IPS DF 6.9 (cell line): ENCODE measurements at places on chromosomes 13 and 19.

DNA sequence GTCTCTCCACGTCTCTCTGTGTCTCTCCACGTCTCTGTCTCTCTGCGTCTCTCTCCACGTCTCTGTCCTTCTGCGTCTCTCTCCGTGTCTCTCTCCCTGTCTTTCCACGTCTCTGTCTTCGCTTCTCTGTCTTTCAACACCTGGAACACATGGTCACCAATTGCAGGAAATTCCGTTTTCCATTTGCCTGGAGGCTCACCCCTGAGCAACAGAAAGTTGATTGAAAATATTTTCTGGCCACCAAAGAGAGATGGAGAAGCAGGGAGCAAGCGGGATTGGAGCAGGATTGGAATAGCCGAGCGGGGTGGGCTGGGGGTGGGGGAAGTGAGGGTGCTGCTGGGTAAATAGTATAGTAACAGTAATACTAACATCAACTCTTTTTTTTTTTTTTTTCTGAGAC, 1.7 kb downstream of the KANK2 start:
- H3K4me1 ChIP-seq: no peaks in the 10 kb centered on the region; the same call in 1 of the 2 replicates
- no peak overlapping the region for H3K27ac ChIP-seq
- H3K27me3 ChIP-seq: no peaks in the 10 kb centered on the region
- no peak overlapping the region for H3K4me3 ChIP-seq
- H3K36me3 ChIP-seq: peaks cover 17% of the 10 kb centered on the region

DNA sequence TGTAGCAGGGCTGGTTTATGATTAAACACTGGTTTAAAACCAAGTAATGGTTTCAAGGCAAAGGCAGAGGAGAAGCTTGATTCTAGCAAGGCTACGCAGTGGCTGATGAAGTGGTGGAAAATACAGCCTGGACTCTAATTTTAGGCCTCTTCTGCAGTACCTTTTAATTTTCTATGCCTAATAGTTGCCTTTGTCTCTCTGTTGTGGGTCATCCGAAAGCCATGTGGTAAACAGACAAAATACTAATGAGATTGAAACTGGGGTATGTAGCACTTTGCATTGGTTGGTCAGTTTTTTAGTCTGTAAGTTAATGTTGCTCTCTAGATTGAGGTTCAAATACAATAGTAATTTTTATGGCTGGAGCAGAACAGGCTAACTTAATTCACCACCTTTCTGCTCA, 3.3 kb downstream of the LMO7 start:
- no peak overlapping the region for H3K27ac ChIP-seq
- H3K4me1 ChIP-seq: peaks cover 4% of the 10 kb centered on the region
- no peak for DNase-seq
- H3K36me3 ChIP-seq: no peaks in the 10 kb centered on the region
- H3K4me3 ChIP-seq: no peak overlapping the region

DNA sequence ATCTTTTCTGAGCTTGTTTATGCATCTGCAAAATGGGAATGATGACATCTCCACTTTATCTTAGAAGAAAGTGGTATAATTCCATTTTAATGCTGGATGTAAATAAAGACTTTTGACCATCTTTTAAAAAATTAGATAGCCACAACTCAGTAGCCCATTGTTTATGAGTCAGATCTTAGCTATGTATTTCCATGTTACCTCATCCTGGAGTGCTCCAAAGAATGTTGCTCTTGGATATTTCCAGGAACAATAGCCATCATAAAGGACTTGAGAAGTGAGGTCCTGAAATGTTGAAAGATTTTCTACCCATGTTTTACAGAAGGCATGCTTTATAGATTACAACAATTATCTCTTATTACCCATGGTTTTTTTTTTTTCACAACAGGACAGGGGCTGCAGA, 229.3 kb upstream of the EDNRB start:
- no peaks in the 10 kb centered on the region for H3K36me3 ChIP-seq
- no peaks in the 10 kb centered on the region for H3K4me1 ChIP-seq
- DNase-seq: no peak
- no peaks in the 10 kb centered on the region for H3K27me3 ChIP-seq
- H3K27ac ChIP-seq: no peak overlapping the region
- H3K4me3 ChIP-seq: no peak overlapping the region

GRCh38 chr19:15583346-15583745, 31.7 kb upstream of the CYP4F8 start:
- no peaks in the 10 kb centered on the region for H3K27me3 ChIP-seq
- H3K4me3 ChIP-seq: no peak overlapping the region
- H3K4me1 ChIP-seq: no peaks in the 10 kb centered on the region
- no peak overlapping the region for H3K27ac ChIP-seq
- no peaks in the 10 kb centered on the region for H3K36me3 ChIP-seq
- DNase-seq: no peak

GRCh38 chr13:38980750-38981078, 9.9 kb downstream of the STOML3 start:
- no peak for DNase-seq
- no peak overlapping the region for H3K4me3 ChIP-seq
- no peak overlapping the region for H3K27ac ChIP-seq
- peaks cover 2% of the 10 kb centered on the region; the same call in 1 of the 2 replicates for H3K4me1 ChIP-seq

GRCh38 chr13:99737481-99738245, 233.9 kb downstream of the ZIC5 start:
- no peaks in the 10 kb centered on the region for H3K27me3 ChIP-seq
- no peak overlapping the region for H3K4me3 ChIP-seq
- H3K4me1 ChIP-seq: peaks cover 3% of the 10 kb centered on the region

DNA sequence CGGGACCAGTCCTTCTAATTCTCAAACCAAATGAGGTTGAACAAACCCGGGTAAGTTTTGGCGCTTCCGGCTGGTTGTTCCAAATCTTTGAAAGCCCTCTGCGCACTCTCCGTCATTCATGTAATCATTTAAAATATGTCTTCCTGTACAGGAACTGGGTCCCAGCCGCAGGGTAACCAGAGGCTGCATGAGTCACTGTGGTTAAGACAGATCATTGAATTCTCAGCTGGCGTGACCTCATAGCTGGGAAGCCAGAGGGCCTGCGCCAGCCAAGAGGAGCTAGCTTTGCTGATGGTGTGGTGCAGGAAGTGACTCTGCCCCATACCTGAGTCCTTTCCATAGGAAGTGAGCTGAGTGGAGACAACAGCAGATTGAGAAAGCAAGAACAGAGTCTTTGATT, 135.2 kb downstream of the TSHZ3 start:
- no peaks in the 10 kb centered on the region for H3K36me3 ChIP-seq
- H3K27ac ChIP-seq: no peak overlapping the region

- H3K27me3 ChIP-seq: no peaks in the 10 kb centered on the region
- H3K36me3 ChIP-seq: no peaks in the 10 kb centered on the region
- no peak for DNase-seq
- no peaks in the 10 kb centered on the region for H3K4me1 ChIP-seq
These were observed 63.5 kb upstream of the HMGB1 start for GRCh38 chr13:30529085-30529834.

DNA sequence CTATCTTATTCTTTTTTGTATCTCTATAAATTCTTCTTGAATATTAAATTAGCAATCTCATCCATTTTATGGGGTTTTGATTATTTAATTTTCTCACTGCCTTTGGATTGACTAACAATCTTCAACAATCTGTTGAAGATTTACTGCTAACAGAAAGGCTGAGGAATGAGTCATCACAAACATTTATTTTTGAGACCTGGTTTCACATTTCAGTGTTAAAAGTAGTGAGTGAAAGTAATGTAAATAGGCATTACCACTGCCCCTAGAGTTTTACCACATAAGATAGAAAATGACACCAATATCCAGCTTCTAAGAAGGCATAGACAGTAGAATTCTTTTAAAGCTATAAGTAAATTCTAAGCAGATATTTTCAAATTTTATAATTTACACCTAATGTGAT, 472.8 kb downstream of the OLFM4 start:
- H3K4me3 ChIP-seq: no peak overlapping the region
- no peak overlapping the region for H3K27ac ChIP-seq
- H3K4me1 ChIP-seq: no peaks in the 10 kb centered on the region
- no peaks in the 10 kb centered on the region for H3K36me3 ChIP-seq
- no peaks in the 10 kb centered on the region for H3K27me3 ChIP-seq

DNA sequence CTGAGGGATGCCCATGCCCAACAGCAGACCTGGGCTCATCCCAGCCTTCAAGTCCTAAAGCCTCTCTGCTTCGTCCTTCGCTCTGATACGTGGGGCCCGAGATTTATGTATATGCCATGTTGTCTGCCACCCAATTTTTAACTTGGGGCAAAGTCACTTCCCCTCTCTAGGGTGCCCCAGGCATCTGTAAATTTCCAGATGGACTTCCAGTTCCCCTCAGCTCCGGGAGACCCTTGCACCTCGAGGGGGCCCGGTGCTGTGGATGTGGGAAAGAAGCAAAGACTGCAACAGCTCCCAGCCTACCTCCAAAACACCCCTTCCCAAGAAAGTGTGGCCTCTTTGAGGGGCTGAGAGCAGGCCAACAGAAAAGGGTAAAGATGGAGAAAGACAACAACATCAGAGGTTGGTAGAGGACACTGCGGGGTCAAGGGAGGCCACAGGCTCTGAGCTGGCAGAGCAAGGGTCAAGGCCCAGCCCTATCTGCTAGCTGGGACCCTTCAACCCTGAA, 97.4 kb downstream of the STK24 start:
- peaks cover 17% of the 10 kb centered on the region for H3K4me1 ChIP-seq
- DNase-seq: no peak
- no peak overlapping the region for H3K4me3 ChIP-seq
- no peaks in the 10 kb centered on the region for H3K27me3 ChIP-seq

GRCh38 chr13:64723724-64724123, 2506.4 kb downstream of the PCDH9 start:
- peaks cover 2% of the 10 kb centered on the region; the same call in 1 of the 2 replicates for H3K4me1 ChIP-seq
- no peak overlapping the region for H3K27ac ChIP-seq
- no peaks in the 10 kb centered on the region for H3K27me3 ChIP-seq

- no peaks in the 10 kb centered on the region for H3K36me3 ChIP-seq
- H3K4me3 ChIP-seq: peak overlapping the region; percentile 96; the same call in 1 of the 2 replicates
- DNase-seq: no peak
- no peaks in the 10 kb centered on the region for H3K27me3 ChIP-seq
These were observed 512 bp downstream of the CC2D1A start for GRCh38 chr19:13906521-13906904.

GRCh38 chr13:43686557-43686956, 100.2 kb downstream of the ENOX1 start:
- H3K27me3 ChIP-seq: no peaks in the 10 kb centered on the region
- H3K36me3 ChIP-seq: no peaks in the 10 kb centered on the region
- DNase-seq: no peak
- H3K4me1 ChIP-seq: no peaks in the 10 kb centered on the region

GRCh38 chr19:43760941-43761340, 6.2 kb upstream of the SMG9 start:
- H3K27ac ChIP-seq: no peak overlapping the region
- no peaks in the 10 kb centered on the region; the same call in 1 of the 2 replicates for H3K4me1 ChIP-seq
- no peaks in the 10 kb centered on the region for H3K36me3 ChIP-seq
- DNase-seq: no peak
- H3K4me3 ChIP-seq: no peak overlapping the region

DNA sequence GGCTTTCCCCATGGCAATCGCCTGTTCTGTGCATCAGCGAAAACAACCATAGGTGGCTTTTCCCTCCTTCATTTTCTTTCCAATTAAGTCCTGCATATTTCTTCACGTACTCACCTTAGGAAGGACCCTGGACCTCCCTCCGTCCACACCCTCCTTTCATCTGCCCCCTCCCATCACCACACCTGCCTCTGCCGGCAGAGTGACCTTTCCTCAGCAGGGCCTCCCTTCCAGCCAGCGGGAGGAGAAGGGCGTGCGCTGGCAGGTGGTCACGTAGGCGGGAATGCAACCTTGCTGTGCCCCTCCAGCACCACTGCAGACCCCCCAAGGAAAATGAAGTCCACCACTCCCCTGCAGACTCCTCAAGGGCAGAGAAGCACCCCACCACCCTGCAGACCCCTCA, 61.1 kb downstream of the GSX1 start:
- no peaks in the 10 kb centered on the region for H3K27me3 ChIP-seq
- H3K4me3 ChIP-seq: no peak overlapping the region
- DNase-seq: no peak
- peaks cover 2% of the 10 kb centered on the region; the same call in 1 of the 2 replicates for H3K4me1 ChIP-seq
- H3K27ac ChIP-seq: no peak overlapping the region

DNA sequence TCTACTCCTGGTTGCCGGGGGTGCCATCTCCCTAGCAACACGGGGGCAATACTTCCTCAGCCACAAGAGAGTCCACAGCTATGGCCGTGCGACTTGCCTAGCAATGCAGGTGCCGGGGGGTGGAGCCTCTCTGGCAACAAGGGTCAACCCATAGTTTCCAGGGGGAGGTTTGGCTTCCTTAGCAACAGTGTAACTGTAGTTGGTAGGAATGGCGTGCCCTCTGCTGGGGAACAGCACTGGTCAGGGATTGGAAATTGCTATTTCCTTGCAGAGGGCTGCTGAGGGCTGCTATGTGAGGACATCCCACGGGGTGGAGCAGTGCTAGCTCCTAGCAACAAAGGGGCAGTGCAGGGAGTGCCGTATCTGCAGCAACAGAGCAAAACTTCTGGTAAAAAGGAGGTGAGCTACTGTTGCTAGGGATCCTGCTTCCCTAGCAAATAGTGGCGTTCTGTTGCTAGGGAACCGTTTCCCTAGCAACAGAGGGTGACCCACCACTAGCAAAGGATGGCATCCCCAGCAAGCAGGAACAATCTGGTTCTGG, 7.0 kb upstream of the TMC4 start:
- no peak overlapping the region for H3K27ac ChIP-seq
- H3K4me1 ChIP-seq: no peaks in the 10 kb centered on the region
- H3K27me3 ChIP-seq: no peaks in the 10 kb centered on the region
- H3K4me3 ChIP-seq: no peak overlapping the region
- H3K36me3 ChIP-seq: peaks cover 8% of the 10 kb centered on the region; the same call in 1 of the 2 replicates

GRCh38 chr13:96652506-96652905, 341.8 kb downstream of the OXGR1 start:
- no peaks in the 10 kb centered on the region for H3K4me1 ChIP-seq
- DNase-seq: no peak
- H3K27ac ChIP-seq: no peak overlapping the region
- no peaks in the 10 kb centered on the region for H3K27me3 ChIP-seq
- no peak overlapping the region for H3K4me3 ChIP-seq
- no peaks in the 10 kb centered on the region for H3K36me3 ChIP-seq

GRCh38 chr13:93689333-93689732, 462.7 kb downstream of the GPC6 start:
- no peaks in the 10 kb centered on the region for H3K27me3 ChIP-seq
- no peaks in the 10 kb centered on the region for H3K36me3 ChIP-seq
- no peak overlapping the region for H3K4me3 ChIP-seq
- no peaks in the 10 kb centered on the region for H3K4me1 ChIP-seq
- DNase-seq: no peak
- no peak overlapping the region for H3K27ac ChIP-seq

DNA sequence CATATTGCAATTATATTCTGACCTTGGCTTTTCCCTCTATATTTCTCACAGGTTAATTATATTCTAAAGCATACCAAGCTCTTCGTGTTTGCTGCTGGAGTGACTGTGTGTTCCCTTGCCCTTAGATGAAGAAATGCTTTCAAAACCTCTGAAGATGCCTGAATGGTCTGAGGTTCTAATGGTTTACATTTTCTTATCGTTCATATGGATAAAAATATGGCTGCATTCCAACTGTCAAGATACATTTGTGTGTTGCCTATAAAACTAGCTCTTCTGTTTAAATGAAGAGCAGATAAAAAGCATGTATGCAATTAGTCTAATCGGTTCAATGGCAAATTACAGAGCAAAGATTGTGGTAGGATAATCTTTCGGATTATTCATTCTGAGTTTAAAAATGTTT, 68.4 kb upstream of the ANKRD10 start:
- H3K27me3 ChIP-seq: no peaks in the 10 kb centered on the region
- no peak overlapping the region for H3K4me3 ChIP-seq
- H3K36me3 ChIP-seq: no peaks in the 10 kb centered on the region
- H3K27ac ChIP-seq: no peak overlapping the region
- H3K4me1 ChIP-seq: no peaks in the 10 kb centered on the region
- no peak for DNase-seq

GRCh38 chr19:41641879-41642485, 15.1 kb upstream of the CEACAM4 start:
- no peak overlapping the region for H3K4me3 ChIP-seq
- no peak overlapping the region for H3K27ac ChIP-seq
- peak; percentile 45 for DNase-seq
- no peaks in the 10 kb centered on the region for H3K36me3 ChIP-seq
- H3K4me1 ChIP-seq: no peaks in the 10 kb centered on the region
